ENCODE measurements at places on chromosomes 12 and 14. TPM values are rescaled to one million over a fixed set of nuclear protein-coding genes. Genes with fewer than 3 reads are reported as not detected.

The IL22 gene
- total RNA-seq: not detected

The JPH4 gene
- not detected for total RNA-seq

DNA sequence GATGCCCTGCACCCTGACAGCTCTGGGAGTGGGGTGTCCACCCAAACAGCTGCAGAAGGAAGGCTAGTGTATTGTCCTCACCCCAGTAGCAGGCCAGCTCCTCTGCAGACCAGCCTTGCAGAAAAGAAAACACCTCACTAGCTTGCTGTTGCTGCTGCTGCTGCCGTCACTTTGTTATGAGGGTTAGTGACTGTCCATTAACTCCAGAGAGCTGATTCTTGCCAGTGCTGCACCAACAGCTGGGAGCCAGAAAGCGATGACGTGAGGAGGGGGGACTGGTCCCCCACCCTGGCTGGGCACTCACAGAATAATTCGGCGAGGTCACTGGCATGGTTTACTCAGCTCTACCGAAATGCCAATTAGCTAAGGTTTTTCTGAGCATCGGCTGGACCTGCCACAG lies 2.8 kb downstream of the SYNDIG1L start:
- no peak for DNase-seq

GRCh38 chr14:73740618-73741326 lies 26.6 kb upstream of the PNMA1 start:
- DNase-seq: no peak

The TMEM233 gene
- total RNA-seq: not detected

The CLEC4D gene
- not detected for total RNA-seq

DNA sequence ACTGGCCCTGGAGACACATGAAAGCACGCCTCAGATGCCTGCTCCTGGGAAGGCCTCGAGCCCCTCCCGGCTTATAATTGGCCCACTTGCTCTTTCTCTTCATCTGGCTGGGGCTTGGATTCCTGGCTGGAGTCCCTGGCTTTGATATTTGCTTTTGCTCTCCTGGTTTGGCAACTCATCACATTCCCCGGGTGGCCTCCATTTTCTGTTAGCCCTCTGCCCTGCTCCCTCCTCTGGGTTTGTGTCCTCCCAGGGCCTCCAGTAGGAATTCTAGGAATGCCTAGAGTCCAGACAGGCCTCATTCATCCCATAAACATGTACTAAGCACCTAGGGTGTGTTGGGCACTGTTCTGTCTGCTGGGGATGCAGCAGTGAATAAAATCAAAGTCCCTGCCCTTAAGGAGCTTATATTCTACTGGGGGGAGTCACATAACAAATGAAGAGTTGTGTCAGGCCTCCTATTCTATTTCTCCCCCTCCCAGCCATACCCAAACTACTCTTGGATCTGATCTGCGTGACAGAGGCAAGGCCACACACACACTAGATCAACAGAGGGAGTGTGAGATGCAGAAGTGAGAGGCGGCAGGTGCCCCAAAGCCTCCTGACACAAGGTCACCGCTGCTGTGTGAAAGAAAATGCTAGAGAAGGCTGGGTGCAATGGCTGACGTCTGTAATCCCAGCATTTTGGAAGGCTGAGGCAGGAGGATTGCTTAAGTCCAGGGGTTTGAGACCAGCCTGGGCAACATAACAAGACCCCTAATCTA lies 21.3 kb upstream of the TSPAN9 start:
- DNase-seq: no peak

GRCh38 chr12:89546151-89546550 lies 20.3 kb upstream of the POC1B start:
- no peak for DNase-seq

The PAPLN gene
- total RNA-seq: 2.8 TPM

The PTPRO gene
- total RNA-seq: 0.14 TPM

Data from HFFc6 (cell line).